ENCODE measurements at places on chromosomes 4 and X. TPM values are rescaled to one million over a fixed set of nuclear protein-coding genes. Genes with fewer than 3 reads are reported as not detected.

Gene ODAM
- total RNA-seq, result not detected

Gene DGAT2L6
- total RNA-seq, result not detected

GRCh38 chr4:24274381-24274941 is 309.9 kb downstream of the DHX15 start:
- no peak for DNase-seq

DNA sequence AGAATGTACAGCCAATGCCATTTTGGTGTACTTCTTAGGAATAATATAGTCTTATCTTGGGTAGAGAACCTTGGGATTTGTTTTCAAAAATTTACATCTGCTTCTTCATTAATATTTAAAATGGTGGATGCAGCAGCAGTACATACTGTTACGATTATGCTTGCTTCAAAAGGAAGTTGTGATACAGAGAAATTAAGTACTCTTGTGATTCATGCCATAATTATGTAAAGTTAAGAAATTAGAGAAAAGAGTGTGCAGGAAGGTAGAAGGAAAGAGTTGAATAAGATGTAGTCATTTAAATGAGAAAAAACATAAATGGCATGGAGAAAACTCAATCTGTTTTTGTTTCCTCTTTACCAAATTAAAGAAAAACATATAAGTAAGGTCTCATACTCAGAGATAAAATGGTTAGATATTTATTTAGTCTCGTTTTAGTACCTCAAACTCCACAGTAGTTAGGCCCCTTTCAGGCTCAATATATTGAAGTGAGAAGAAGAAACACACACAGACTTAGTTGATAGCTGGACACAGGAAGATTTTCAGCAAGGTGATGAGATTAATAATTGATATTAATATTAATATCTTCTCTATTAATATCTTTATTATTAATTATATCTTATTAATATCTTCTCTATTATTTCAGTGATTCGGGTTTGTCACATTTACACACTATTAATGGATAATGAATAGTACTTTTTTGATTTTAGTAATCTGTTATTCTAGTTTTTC is 70.1 kb upstream of the HPGD start:
- DNase-seq, result no peak
